ENCODE measurements at places on chromosomes 1 and 21.

DNA sequence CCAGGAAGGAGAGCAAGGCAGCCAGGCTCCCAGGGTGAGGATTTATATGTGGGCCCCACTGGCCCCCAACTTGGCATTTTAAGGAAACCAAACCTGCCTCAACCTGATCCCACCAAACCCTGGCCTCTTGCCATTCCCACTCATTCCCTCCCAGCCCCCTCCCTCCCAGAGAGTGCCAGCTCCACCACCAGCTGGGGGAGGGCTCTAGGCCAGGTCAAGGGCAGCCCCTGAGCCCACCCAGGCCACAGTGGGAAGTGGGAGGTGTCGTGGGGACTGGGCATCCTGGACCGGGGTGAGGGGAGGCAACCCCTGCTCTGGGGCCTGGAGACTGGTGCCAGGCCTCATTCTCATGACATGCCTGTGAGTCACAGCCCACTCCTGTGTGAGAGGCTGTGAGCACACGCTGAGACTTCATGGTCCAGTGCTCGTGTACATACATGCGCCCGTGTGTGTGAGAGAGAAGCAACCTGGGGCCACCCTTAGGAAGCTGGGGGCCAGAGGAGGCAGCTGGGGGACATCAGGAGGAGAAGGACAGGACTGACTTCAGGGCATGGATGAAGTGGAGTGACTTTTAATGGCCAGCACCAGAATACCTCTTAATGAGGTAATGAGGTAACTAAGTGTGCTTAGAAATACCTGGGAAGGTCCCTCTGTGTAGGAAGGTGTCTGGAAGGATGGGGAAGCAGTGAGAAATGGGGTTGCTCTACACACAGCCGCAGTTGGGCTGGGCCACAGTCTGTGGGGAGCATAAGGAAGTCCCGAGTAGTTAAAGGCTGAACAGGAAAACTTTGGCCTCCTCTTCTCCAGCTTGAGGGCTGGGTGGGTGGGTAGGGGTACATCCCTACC is at the start of gene S100A2:
S100A2 (minus strand) TSS at position 316 of the 846 bp plus-strand sequence. CDS start 1,967 bp downstream, outside the sequence.
- DNase-seq: no peak

DNA sequence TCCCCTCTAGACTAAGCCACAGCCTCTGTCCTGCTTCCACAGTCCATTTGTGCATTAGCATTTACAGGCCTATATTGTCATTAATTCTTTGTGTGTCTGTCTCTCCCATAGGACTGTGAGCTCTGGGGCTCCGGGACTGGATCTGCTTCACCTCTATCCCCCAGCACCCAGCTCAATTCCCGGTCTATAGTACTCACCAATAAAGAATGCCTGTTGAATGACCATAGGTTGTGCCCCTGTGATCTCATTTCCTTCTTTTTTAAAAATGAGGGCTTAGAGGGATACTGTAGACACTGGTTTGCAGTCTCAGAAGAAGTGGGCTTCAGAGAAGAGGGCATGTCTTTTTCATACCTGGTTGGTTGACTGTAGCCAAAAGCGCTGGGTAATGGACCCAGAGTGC is 8.8 kb upstream of the POU3F1 start:
- no peak for DNase-seq

DNA sequence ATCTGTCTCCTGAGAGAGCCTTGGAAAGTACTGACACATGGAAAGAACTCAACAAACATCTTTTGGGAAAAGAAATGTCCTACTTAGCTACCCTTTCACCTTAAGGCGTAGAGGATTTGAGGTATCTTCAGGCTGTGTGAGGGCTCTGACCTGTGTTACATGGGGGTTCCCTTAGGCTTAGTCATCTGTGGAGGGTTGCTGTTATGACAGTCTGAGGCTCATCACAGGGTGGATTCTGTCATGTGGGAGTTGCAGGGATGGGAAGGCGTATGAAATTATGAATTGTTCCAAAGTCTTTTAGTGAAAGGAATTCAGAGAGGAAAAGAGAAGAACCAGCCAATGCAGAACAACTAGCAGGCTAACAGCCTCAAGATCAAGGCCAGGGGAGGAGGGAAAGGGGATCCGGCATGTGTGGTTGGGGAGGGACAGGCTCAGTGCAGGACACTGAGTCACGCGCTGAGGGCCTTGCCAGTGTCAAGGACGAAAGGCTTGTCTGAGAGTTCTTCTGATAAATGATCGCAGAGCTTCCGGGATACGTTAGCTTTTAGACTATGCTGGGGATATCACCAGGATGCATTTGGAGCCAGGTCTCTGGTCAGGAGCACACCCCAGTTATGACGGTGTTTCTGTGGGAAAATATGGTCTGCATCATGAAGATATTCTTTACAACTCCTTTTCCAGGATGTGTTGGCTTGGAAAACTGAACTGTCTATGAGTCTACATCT is 24.6 kb upstream of the PLA2G2C start:
- DNase-seq: no peak

DNA sequence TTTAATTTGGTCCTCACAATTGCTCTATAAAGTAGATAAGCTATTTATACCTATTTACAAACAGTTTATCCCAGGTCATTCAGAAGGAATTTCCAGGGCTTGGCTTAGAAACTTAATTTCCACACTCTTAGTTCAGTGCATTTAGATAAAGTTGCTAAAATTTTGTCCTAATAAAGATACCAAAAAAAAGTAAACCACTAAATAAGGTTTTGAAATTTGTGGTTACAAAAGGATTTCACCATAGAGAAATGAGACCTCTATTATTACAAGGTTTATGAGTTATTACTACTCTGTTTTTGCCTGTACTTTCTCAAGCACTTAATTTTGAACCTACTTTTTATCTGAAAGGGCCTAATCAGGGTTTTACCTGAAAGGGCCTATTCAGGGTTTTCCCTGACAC is 22.4 kb downstream of the PTPN22 start:
- no peak for DNase-seq

DNA sequence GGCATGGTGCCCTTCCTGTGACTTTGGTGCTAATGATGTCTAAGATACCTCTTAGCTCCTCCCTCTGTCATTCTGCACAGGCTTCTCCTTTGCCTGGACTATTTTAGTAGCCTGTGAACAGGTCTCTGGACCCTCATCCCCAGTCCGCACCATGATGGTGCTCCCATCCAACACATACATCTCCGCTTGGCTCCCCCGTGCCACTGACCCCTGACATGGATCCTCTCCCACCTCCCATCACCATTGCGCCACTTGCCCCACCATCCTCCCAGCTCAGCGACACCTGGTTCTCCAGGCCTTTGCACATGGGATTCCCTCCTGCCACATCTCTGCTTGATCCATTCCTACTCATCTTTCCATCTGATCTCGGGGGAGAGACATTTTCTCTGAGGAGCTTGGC is 33.9 kb downstream of the RUNX3 start:
- DNase-seq: no peak

- DNase-seq: no peak
Measured at GRCh38 chr1:169117599-169117998, 11.1 kb downstream of the ATP1B1 start.

DNA sequence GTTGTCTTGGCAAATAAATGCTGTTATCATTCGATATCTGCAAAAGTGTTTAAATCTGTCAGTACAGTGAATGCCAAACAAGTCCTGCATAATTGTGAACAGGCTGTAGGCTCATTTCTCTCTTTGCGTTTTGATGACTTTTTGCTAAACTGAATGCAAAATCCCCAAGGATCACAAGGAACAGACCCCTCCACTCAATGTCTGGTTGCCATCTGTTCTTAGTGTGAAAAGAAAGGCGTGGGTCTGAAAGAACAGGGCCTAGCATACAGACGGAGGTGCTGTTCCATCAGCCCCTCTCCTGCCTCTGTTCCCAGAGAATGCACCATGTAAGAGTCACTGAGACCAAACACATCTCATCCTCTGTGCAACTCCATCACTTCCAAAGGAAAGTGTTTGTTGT is 40.4 kb downstream of the EIF2B3 start:
- no peak for DNase-seq

DNA sequence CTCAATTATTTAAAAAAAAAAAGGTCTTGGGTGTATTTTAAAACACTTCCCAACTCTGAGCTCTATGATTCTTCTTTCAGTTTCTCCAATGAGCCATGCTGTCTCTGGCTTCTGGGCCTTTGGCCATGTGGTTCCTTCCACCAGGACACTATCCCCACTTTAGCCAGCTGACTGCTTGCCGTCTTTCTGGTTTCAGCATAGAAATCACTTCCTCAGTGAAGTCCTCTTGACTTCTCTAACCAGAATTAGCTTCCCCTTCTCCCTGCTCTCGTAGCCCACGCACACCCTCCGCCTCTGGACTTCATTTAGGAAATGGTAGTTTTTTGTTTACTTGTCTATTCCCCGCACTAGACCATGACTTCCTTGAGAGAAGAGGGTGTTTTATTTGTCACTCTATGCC is 1.1 kb upstream of the DIO1 start:
- no peak for DNase-seq

Data from activated CD8-positive, alpha-beta memory T cell treated with anti-CD3 and anti-CD28 coated beads for 1 hour (primary cell).